ENCODE measurements at places on chromosomes 12 and 14. TPM values are rescaled to one million over a fixed set of nuclear protein-coding genes. Genes with fewer than 3 reads are reported as not detected.

L3HYPDH gene
- total RNA-seq, result 20.6 TPM

TRHDE gene
- not detected for total RNA-seq

GLS2 gene
- 1.3 TPM for total RNA-seq

SOS2 gene
- 13.2 TPM for total RNA-seq

CCDC197 gene
- total RNA-seq, result not detected

CELA1 gene
- total RNA-seq, result not detected

FAM186B gene
- total RNA-seq, result not detected

- DNase-seq, result no peak
Observed at GRCh38 chr12:53756300-53757100, 4.7 kb upstream of the CISTR start.

DNA sequence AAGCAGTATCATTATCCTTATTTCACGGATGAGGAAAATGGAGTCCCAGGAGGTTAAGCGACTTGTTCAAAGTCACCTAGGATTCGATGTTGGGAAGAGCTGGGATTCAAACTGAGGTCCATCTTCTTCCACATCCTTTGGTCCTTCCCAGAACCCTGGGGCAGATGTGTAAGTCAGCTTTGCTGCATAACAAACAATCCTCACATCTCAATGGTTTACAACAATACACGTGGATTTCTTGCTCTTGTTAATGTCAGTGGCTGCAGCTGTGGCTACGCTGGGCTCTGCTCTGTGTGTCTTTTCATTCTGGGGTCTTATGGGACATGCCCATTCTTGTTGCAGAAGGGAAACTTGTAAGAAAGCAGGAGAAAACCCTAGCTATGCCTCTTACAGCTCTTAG is 26.3 kb upstream of the PPP1CC start:
- no peak for DNase-seq

- no peak for DNase-seq
Observed at GRCh38 chr14:35534208-35534872, 376 bp downstream of the INSM2 start.

- peak; percentile 3 for DNase-seq
Observed at GRCh38 chr12:26936559-26937442, 980 bp downstream of the INTS13 start.

GRCh38 chr12:126191031-126191891 is 1126.0 kb downstream of the AACS start:
- DNase-seq, result no peak

- DNase-seq, result no peak
Observed at GRCh38 chr12:105469701-105470100, 139.2 kb downstream of the C12orf75 start.

- no peak for DNase-seq
Observed at GRCh38 chr14:96888158-96888557, 91.0 kb downstream of the VRK1 start.

DNA sequence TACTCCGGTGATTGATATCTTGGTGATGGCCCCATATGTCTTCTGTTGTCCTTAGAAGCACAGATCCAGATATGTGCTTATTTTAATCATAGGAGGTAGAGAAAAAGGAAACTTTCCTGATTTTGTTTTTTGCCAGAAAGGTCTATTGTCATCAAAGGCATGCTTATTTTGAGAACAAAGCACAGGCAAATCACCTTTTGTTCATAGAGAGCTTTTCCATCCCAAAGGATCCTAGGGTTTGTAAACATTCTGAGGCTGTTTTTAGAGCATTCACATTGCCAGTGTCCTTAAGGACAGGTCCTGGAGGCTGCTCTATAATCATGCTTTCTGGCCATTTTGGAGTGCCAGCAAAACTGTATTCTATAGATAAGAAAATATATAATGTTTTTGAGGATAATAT is 148.5 kb upstream of the SEL1L start:
- DNase-seq, result no peak

GRCh38 chr14:101049511-101049910 is 146.0 kb upstream of the RTL1 start:
- no peak for DNase-seq

DNA sequence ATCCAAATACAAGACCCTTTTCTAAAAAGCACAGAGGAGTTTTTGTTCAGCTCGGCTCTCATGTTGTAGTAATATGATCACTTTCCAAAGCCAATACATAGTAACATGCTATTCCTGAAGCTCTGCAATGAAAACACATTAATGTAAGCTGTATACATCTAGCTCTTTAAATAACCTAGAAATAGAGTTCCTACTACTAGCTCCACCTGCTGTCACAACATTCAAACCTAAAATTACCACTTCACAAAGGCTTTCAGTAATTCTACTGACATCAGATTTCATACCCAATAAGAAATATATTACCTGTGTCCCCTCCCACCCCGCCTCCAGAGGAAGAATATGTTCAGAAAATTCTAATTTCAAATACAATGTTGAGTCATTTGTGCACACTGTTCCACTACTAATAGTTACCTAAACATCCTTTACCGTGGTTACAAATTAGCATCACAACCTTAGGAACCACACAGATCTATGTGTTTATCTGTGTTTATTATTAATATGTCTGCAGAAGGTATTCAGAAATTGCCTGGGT is 17.8 kb downstream of the EFCAB11 start:
- DNase-seq, result no peak

GRCh38 chr12:3315201-3315661 is 175.8 kb upstream of the PRMT8 start:
- no peak for DNase-seq

- DNase-seq, result peak; percentile 79
Observed at GRCh38 chr14:81464253-81465002, 64.3 kb upstream of the STON2 start.

- DNase-seq, result peak; percentile 6
Observed at GRCh38 chr12:52604859-52605258, 3.6 kb upstream of the KRT72 start.

GRCh38 chr14:67738740-67739504 is 37.2 kb downstream of the RDH12 start:
- no peak for DNase-seq

- DNase-seq, result no peak
Observed at GRCh38 chr12:112350593-112351592, 31.3 kb downstream of the HECTD4 start.

All from CD4-positive, CD25-positive, alpha-beta regulatory T cell (primary cell).